ENCODE measurements at places on chromosomes 6 and 20.

DNA sequence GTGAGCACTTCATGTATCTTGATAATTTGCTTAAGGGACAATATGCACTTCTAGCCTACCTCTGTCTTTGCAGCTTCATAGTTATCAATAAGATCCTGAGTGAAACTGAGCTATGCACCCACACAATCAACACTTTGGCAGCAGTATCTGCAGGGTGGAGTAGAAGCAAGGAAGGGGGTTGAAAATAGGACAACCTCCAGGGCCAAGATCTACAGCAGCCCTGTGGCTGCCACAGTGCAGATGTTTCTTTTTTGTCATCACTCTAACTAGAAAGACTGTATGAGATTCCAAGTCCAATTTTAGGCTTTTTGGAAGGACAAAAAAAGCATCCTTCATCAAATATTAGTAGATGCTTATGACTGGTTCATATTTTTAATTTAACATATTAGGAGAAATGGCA lies 336.1 kb upstream of the CITED2 start:
- no peak for DNase-seq

DNA sequence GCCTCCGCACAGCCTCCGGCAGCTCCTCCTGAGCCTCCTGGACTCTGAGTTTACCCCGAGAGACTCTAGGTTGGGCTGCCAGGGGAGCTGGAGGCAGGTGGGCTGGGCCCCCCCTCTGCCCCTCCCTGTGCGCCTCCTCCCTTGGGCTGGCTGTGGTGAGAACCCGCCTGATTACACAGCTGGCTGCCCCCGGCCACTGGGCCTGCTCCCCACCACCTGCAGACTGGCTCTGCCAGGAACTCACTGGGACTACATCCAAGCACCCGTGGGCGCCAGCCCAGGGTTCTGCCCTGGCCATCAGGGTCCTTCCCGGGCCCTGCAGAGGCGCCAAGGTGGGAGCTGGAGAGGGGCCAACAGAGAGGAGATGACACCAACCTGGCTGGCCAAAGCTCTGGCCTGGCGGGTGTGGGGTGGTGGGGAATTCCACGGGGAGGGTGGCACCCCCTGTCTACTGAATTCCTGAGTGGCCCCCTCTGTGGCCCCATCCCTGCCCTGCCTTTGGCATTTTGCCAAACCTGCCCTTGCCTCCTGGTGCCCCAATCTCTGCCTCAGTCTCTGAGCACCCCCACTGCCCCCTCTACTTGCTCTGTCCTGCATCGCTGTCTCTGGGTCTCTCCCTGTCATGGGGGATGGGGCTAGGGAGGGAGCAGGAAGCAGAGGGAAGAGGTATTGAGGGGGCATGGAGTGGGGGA lies 21.9 kb upstream of the CDH22 start:
- DNase-seq = no peak

- DNase-seq = no peak
Measured at GRCh38 chr6:54204921-54205591, 93.8 kb downstream of the MLIP start.

DNA sequence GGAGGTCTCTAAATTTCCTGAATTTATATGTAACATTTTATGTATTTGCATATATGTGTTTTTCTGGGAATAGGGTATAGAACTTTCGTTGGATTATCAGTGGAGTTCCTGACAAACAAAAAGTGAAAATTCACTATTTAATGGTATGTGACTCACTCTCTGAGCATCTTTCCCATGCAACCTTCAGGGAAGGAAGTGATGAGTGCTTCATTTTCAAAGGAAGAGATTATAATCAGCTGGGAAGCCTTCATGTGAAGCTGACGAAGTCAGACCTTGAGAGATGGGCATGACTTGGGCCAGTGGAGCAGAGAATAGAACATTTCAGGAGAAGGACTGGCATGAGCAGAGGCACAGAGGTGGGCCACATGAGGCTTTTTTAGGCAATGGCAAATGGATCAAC lies 72.7 kb downstream of the FAXC start:
- DNase-seq = no peak

- no peak for DNase-seq
Measured at GRCh38 chr6:122770835-122771601, 8.5 kb upstream of the FABP7 start.

DNA sequence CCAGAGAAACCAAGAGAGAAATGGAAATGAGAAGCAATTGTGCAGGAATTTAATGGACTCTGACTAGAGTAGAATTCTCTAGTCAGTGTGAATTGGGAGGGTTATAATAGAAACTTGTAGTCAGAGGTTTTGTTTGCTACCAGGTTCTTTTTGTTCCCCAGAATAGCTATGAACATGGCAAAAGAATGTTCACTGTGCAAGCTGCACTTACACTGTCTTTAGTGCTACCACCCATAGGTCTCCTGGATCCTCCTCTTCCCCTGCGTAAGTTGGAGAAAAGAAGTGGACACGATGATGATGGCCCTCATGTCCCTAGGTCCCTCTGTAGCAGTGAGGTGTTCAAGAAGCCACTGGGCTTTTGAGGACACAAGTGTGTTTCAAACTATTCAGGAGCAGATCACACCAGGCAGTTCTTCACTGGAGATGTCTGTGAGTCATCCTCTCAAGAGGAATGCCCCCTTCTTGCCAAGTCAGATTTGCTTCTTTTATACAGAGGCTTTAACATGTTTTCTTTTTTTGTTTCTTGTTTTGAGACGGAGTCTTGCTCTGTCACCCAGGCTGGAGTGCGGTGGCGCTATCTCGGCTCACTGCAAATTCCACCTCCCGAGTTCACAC lies 47.6 kb upstream of the SMIM8 start:
- no peak for DNase-seq

GRCh38 chr6:137323860-137324259 lies 104.7 kb upstream of the IFNGR1 start:
- DNase-seq = no peak

GRCh38 chr6:32129297-32130088 lies 595 bp downstream of the FKBPL start:
- no peak for DNase-seq

DNA sequence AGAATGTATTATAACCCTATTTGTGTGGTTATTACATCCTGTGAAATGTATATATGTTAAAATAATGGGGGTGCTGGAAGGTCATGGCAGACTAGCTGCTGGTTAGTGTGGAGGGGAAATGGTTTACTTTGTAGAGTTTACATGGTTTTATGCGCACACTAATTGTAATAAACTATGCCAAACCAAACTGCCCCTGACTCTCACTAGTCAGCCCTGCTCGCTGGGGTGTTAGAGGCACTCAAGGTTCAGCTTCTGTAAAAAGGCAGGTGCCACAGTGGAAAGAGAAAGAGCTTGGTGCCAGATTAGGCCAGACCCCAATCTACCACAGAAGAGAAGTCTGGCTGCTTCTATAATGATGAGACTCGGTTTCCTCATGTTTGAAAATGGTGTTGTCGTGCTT lies 52.7 kb downstream of the GOPC start:
- DNase-seq = no peak

DNA sequence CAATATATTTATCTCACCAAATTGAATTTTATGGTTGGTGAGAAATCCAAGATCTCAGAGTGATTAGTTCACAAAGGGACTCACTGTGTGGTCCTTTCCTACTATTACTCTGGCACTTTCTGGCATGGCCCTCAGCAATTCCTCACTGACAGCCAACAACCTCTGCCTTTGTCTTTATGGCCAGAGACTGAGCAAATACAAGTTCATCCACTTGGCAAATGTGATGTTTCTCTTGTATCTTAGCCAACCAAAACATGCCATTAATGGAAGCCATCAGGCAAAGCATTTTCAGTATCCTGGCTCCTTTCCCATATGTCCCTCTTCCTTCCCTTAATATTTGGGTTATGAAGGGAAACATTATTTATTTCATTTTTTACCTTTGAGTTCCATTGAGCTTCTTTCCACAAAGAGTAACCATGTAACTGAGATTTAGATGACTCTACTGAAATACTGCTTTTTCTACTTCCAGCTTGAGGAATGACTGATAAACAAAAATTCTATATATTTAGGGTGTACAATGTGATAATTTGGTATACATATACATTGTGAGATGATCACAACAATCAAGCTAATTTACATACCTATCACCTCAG lies 30.8 kb upstream of the SMLR1 start:
- DNase-seq = no peak

DNA sequence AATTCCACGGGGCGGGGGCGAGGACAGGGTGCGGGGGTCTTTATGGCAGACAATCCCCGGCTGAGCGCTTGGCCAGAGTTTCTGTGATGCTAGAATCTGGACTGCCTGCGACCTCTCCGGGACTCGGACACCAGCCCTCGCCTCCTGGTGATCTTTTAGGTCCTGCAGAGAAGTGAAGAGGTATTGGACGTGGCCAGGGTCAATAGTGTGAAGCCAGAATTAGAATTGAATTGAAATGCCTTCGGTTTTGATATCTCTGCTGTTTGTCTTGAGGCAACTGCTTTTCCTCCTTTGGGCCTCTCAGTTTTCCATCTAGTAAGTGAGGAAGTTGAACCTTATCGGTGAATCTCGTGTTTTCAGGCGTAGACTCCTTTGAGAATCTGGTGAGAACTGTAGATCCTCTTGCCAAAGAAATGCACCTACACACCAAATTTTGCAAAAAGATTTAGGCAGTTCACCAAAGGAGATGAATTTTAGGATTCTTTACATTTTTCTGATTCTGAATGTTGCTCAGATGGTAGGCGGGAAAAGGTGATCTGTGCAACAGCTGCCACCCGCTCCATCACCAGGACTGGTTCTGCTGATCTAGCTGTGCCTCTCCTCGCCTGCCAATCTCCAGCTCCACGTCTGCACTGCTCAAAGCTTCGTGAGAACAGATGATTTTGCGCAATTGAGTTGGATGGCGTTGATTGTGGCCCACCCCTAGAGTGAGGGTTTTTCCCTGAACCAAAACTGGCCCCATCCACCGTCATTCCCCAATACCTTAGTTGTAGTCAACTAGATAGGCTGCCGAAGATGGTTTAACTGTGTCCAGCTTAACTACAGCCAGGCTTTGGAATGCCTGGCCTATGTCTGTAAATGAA lies 837 bp upstream of the OSER1 start:
- no peak for DNase-seq

DNA sequence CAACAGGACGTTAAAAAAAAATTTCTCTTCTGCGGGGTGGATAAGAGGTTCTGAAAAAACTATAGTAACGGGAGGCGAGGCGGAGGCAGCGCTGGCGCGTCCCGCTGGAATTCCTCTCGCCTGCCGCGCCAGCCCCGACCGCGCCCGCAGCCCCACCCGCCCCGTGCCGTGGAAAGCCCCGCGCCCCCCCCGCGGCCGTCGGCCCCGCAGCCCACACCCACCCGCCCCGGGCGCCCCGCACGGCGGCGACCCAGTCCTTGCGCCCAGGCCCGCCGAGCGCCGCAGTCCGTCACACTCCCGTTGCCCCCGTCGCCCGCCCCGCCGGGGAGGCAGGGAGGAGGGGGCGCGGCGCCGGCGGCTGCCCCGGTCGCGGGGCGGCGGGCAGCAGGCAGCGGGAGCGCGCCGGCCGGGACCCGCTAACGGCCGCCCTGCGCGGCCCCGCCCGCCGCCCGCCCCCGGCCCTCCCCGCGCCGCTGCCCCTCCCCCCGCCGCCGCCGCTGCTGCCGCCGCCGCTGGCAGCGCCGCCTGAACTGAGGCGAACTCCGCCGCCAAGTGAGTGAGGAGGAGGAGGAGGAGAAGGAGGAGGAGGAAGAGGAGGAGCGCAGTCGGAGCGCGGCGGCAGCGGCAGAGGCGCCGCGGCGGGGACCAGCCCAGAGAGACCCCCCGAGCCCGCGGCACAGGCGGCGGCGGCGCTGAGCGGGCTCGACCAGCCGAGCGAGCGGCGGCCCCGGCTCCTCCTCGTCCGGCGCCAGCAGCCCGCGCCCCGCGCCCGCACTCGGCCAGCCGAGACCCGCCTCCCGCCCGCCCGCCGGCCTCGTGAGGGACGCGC lies at the start of gene QKI:
TSS of gene QKI (plus strand) at position 602 of the 829 bp plus-strand sequence. CDS start 476 bp downstream, outside the sequence.
- peak; percentile 76 for DNase-seq

DNA sequence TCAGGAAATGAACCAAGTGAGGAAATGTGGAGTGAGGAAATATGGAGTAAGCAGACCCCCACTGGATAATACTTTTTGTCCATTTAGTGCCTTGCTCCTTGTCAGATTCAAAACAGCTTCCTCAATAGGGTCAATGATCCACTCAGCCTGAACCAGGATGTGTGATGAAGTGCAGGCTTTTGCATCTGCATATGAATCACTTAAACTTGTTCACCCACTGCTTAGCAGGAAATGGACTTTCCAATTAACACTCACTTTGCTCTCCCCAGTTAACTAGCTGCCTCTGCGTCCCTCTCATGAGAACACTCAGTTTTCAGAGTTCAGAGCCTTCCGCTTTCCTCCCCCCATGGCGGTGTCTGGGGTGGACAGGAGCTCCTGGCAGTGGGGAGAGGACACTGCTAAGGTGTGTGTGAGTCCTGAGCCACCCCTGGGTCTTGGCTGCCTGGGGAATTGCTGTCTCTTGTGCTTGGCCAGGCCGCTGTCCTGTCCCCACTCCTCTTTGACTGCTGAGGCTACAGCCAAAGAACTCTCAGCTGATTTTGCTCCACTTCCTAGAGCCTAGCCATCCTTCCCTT lies 621.8 kb downstream of the CDH26 start:
- DNase-seq = no peak

DNA sequence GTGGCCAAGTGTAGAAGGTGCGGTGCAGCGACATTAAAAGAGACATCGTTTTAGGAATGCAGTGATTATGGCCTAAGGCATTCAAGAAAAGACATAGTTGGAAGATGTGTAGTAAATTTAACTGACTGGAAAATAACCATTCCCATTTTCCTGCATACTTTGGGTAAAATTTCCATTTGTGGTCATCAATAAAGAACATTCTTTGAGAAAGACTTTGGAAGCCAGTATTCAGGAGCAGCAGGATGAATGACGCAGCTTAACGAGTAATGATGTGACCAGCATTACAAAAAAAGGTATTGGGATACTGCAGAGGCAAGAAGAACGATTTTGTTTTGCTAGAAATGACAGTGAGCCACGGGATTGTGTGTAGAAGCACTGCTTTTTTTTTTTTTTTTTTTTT lies 7.0 kb upstream of the RWDD1 start:
- DNase-seq = no peak

- no peak for DNase-seq
Measured at GRCh38 chr6:157570752-157571151, 189.8 kb downstream of the ZDHHC14 start.

DNA sequence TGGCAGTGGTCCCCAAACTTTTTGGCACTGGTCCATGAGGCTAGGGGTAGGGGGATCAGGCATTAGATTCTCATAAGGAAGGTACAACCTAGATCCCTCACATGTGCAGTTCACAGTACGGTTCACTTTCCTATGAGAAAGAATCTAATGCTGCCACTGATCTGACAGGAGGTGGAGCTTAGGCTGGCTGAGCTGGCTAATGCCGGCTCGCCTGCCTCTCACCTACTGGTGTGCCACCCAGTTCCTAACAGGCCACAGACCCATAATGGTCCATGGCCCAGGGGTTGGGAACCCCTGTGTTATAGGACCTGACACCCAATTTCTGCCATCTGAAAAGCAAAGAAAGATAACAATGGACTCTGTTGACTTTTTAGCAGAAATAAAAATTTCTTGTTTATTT lies 199.6 kb downstream of the GMPR start:
- DNase-seq = peak; percentile 35

DNA sequence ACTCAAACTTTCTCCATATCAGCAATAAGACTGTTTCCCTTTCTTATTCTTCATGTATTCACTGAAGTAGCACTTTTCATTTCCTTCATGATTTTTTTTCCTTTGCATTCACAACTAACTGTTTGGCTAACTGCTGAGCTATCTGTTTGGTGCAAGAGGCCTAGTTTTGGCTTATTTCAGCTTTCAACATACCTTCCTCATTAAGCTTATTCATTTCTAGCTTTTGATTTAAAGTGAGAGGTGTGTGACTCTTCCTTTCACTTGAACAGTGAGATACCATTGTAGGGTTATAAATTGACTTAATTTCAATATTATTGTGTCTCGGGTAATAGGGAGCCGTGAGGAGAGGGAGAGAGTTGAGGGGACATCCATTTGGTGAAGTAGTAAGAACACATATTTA lies 262.0 kb upstream of the PREP start:
- DNase-seq = no peak

- no peak for DNase-seq
Measured at GRCh38 chr6:136831873-136832562, 9.6 kb downstream of the PEX7 start.
